ENCODE measurements at places on chromosomes 7 and 10.

DNA sequence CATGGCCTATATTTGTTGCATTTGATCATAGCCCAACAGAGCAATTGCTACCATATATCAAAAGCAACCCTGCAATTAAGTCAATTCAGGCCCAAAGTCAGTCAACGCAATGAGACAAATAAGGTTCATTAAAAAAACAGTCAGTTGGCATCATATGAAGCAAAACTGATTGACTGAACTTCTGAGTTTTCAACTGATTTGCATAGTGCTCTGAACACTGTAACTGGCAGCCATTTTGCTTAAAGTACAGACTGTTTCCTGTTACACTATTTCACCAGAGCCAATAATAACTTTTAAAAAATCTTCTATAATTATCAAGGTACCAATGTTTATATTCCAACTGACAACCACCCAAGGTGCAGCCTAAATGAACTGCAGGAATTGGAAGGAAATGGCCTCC is 68.4 kb upstream of the RAPGEF5 start:
- DNase-seq = no peak
- H3K27ac ChIP-seq = no peak overlapping the region
- no peaks in the 10 kb centered on the region for H3K36me3 ChIP-seq
- no peak overlapping the region for H3K4me3 ChIP-seq

DNA sequence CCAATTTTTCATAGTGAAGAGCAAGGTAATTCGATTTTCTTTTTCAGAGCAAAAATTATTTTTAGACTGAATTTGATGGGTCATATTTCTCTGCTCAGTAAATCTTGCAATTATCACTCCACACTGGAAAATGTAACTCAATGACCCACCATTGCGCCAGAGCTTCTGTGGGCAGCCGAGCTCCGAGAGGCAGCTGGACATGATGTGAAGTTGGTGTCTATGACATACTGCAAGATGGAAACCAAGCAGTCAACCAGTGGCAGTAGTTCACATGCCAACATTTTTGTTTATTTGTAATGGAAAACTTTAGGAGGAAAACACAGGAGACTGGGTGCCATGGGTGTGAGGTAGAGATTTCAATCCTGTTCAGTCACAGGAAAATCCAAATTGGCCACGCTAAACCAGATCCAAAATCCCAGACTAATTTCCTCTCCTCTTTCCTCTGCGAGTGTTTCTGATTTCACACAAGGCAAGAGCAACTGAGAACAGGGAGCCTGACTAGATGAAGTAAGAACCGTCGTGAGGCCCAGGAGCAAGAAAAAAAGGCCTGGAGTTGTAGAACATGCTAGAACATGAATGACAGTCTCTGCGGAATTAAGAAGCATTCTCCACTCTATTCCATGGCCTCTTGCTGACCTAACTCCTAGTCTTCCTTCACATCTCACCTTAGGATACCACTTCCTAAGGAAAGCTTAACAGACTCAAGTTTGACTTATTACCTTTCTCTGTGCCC is 39.3 kb downstream of the CALD1 start:
- H3K4me3 ChIP-seq = no peak overlapping the region
- H3K27me3 ChIP-seq = no peaks in the 10 kb centered on the region
- DNase-seq = no peak
- H3K27ac ChIP-seq = no peak overlapping the region

DNA sequence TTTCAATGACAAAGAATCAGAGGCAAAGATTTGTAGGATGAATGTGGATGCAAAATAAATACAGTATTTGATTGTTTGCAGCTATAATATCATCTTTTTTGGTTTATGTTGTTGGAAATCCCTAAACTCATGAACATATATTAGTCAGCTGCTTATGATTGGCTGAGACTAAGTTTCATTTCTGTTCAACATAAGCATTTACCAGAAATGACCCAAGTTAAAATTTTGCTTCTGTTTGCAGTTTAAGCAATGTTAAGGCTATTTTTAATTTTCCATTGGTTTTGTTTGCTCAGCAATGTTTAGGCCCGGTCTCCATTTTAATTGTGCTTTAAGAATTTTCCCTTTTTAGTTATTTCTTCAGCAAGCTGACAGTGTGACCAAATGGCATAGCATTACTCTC is 22.0 kb downstream of the GIMAP6 start:
- H3K27ac ChIP-seq = peak overlapping the region; percentile 91
- H3K36me3 ChIP-seq = peaks cover 7% of the 10 kb centered on the region
- no peak for DNase-seq
- H3K4me1 ChIP-seq = peaks cover 66% of the 10 kb centered on the region
- H3K27me3 ChIP-seq = no peaks in the 10 kb centered on the region

DNA sequence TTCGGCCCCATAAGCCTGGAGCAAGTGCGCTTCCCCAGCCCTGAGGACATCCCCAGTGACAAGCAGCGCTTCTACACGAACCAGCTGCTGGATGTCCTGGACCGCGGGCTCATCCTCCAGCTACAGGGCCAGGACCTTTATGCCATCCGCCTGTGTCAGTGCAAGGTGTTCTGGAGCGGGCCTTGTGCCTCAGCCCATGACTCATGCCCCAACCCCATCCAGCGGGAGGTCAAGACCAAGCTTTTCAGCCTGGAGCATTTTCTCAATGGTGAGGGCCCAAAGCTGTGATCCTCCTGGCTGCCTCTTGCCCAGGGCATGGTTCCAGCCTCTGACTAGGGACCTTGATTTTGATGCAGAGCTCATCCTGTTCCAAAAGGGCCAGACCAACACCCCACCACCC is 10.1 kb downstream of the IRF5 start:
- H3K27ac ChIP-seq = no peak overlapping the region
- no peaks in the 10 kb centered on the region for H3K4me1 ChIP-seq
- no peak for DNase-seq
- H3K36me3 ChIP-seq = peaks cover 3% of the 10 kb centered on the region
- H3K4me3 ChIP-seq = no peak overlapping the region

- no peak overlapping the region for H3K4me3 ChIP-seq
- no peak for DNase-seq
- H3K36me3 ChIP-seq = peaks cover 39% of the 10 kb centered on the region
- H3K4me1 ChIP-seq = peaks cover 3% of the 10 kb centered on the region
These were observed 13.7 kb upstream of the ZSCAN21 start for GRCh38 chr7:100035876-100036275.

- H3K4me1 ChIP-seq = no peaks in the 10 kb centered on the region
- no peak overlapping the region for H3K27ac ChIP-seq
- no peak for DNase-seq
- no peak overlapping the region for H3K4me3 ChIP-seq
These were observed 36.9 kb upstream of the AGR2 start for GRCh38 chr7:16841681-16842080.

GRCh38 chr7:36863901-36864701 is 139.8 kb upstream of the AOAH start:
- no peaks in the 10 kb centered on the region for H3K27me3 ChIP-seq
- H3K4me1 ChIP-seq = peaks cover 21% of the 10 kb centered on the region
- H3K36me3 ChIP-seq = peaks cover 78% of the 10 kb centered on the region

All from activated CD4-positive, alpha-beta memory T cell treated with anti-CD3 and anti-CD28 coated beads for 36 hours (primary cell).